ENCODE measurements at places on chromosomes 7 and 10. TPM values are rescaled to one million over a fixed set of nuclear protein-coding genes. Genes with fewer than 3 reads are reported as not detected.

DNA sequence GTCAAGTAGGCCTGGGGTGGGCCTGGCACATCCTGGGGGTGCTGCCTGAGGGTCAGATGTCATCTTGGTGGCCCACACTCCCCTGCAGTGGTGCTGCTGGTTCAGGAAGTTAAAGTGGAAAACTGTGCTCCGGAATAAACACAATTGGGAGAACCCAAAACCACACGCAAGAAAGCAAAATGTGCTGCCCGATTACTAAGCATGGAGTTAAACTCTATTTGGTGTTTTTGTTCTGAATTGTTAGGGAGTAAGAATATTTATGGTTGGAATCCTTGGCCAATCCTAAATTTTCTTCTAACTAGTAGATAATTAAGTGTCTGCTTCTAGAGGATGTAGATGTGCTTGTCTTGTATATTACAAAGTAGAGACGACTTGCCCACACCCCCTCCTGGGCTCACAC is 131.4 kb downstream of the MGMT start:
- peaks cover 33% of the 10 kb centered on the region for H3K36me3 ChIP-seq
- DNase-seq, result no peak
- peaks cover 2% of the 10 kb centered on the region for H3K27me3 ChIP-seq
- peaks cover 20% of the 10 kb centered on the region for H3K4me1 ChIP-seq

DNA sequence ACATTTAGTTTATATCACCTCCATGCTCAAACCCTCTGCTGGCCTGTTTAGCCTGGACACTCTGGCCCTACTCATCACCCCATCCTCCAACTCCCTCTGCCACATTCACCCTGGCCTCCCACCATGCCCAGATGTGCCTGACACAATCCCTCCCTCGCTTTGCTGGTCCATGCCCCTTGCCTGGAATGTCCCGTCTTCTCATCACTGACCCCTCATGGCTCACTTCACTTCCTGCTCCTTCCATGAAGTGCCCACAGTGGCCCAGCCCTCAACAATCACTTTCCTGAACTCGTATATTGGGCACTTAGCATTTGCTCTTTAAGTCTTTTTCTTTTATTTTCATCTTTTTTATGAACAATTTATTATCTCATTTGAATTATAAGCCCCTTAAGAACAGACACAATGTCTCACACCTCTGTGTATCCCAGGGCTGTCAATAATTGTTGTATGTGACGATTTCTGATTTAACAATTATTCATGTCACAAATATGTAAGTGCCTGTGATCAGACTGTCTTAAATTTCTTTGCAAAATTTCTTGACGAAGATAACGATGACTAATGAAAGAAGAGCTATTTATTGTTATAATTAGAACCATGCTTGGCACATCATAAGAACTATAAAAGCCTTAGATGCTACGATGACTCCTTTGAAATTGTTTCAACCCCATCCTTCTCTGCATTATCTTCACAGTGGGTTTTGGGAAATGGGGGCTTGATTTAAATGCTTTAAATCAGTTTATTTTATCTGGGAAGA is 209.9 kb upstream of the YAE1 start:
- DNase-seq, result no peak
- no peak overlapping the region for H3K4me3 ChIP-seq
- H3K4me1 ChIP-seq, result peaks cover 8% of the 10 kb centered on the region
- no peaks in the 10 kb centered on the region for H3K27me3 ChIP-seq
- no peaks in the 10 kb centered on the region for H3K36me3 ChIP-seq
- no peak overlapping the region for H3K27ac ChIP-seq

ZNF783 gene
- total RNA-seq, result 22.9 TPM

CDHR1 gene
- total RNA-seq, result 6.1 TPM

DNA sequence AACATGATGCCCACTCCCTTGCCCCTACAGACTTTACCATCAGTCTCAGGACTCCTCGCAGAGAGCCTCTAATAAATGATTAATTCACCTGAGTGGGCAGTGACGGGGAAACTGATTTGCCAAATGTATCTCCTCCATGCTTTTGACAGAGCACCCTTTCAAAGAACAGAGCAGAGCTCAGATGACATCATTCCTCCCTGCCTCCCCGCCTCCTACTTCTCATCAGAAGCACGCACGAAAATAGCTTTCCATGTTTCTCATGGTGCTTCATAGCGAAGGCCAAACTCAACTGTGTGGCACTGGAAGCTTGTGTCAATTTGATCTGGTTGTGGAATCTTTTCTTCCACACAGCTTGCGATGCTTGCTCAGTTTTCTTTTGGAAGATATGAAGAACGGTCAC is 442.5 kb downstream of the RPS24 start:
- peaks cover 5% of the 10 kb centered on the region for H3K27me3 ChIP-seq
- no peak overlapping the region for H3K27ac ChIP-seq
- no peak for DNase-seq
- H3K36me3 ChIP-seq, result no peaks in the 10 kb centered on the region
- no peak overlapping the region for H3K4me3 ChIP-seq

GRCh38 chr7:6260291-6261187 is 11.9 kb downstream of the CYTH3 start:
- H3K27ac ChIP-seq, result no peak overlapping the region
- no peak for DNase-seq
- peaks cover 9% of the 10 kb centered on the region for H3K4me1 ChIP-seq
- H3K36me3 ChIP-seq, result no peaks in the 10 kb centered on the region
- H3K4me3 ChIP-seq, result no peak overlapping the region
- no peaks in the 10 kb centered on the region for H3K27me3 ChIP-seq

EPDR1 gene
- 10.3 TPM for total RNA-seq

DNA sequence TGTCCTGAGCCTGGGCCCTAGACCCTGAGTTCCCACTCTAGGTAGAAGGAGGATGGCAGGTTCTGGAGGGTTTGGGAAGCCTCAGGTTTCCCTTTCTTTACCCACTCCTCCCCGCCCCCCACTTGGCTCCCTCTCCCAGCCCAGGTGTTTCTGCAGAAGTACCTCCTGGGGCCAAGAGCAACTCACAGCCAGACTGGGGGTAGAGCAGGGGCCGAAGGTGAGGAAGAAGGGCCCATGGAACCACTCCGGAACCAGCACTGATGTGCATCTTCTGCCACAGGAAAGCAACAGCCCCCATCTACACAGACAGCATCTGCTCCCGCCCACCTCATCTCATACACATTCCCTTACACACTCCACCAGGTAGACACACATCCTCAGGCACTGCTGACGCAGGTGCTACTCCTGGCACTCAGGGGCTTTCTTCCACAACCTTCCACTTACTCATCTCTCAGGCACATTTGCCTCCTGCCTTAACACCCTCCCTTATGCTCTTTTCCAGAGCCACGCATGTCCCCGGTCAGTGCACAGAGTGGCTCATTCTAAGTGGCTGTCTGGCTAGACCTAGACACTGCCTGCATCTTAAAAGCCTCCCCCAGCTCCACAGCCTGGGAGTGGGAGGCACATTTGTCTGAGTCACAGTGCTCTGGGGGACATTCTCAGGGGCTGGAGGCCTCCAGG is 1.8 kb downstream of the EPHB6 start:
- peak overlapping the region; percentile 84 for H3K27ac ChIP-seq
- no peak for DNase-seq
- peak overlapping the region; percentile 64 for H3K4me3 ChIP-seq
- peaks cover 5% of the 10 kb centered on the region for H3K36me3 ChIP-seq
- peaks cover 6% of the 10 kb centered on the region for H3K27me3 ChIP-seq

IDI1 gene
- total RNA-seq, result 103 TPM

- H3K4me3 ChIP-seq, result no peak overlapping the region
- no peaks in the 10 kb centered on the region for H3K36me3 ChIP-seq
- no peaks in the 10 kb centered on the region for H3K27me3 ChIP-seq
- no peaks in the 10 kb centered on the region for H3K4me1 ChIP-seq
- no peak for DNase-seq
- no peak overlapping the region for H3K27ac ChIP-seq
Observed at GRCh38 chr7:96737545-96738050, 28.0 kb upstream of the SEM1 start.

DNA sequence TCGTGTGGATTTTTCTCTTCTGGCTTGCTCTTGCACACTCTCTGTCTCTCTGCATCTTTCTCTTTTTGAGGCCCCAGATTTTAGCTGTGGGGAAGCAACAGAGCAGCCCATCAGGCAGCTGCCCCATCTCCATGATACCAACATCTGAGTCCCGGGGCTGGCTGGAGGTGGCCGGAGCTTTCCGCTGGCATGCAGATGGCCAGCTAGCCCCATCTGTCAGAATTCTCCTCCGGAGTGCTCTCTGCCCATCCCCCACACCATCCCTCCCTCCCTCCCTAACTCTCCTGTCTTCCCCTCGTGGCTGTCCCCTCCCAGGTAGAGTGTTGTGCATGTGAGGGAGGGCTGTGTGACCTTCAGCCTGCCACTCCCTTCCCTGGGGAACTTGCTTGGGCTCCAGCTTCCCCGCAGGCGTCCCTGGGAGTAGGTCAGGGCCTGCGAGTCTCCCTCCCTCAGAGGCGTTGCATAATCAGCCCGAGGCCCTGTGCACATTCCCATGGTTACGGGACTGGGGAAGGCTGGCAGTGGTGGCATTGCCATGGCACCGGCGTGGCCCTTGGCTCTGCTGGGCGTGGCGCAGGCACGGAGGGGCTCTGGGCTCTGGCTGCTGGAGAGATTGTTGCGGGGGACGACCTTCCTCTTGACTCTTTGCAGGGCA is 24.7 kb downstream of the GHRHR start:
- peaks cover 5% of the 10 kb centered on the region for H3K36me3 ChIP-seq
- H3K27me3 ChIP-seq, result peaks cover 36% of the 10 kb centered on the region
- peak overlapping the region; percentile 67 for H3K4me3 ChIP-seq
- peak overlapping the region; percentile 86 for H3K27ac ChIP-seq
- H3K4me1 ChIP-seq, result peaks cover 36% of the 10 kb centered on the region
- peak; percentile 78 for DNase-seq

UNCX gene
- total RNA-seq, result 106 TPM

CUL1 gene
- total RNA-seq, result 65.0 TPM

DNA sequence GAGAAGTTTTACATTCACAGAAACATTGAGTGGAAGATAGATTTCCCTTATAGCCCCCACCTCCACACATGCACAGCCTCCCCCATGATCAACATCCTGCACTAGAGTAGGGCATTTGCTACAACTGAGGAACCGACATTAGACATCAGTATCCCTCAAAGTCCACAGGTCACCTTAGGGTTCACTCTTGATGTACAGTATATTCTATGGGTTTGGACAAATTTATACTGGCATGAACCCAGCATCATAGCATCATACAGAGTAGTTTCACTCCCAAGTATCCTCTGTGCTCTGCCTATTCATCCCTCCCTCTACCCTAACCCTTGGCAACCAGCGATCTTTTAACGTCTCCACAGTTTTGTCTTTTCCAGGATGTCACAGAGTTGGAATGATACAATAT is 64.4 kb downstream of the VSTM4 start:
- DNase-seq, result no peak
- H3K27ac ChIP-seq, result no peak overlapping the region
- H3K27me3 ChIP-seq, result peaks cover 1% of the 10 kb centered on the region
- H3K4me1 ChIP-seq, result no peaks in the 10 kb centered on the region
- H3K4me3 ChIP-seq, result no peak overlapping the region
- H3K36me3 ChIP-seq, result peaks cover 2% of the 10 kb centered on the region

- no peaks in the 10 kb centered on the region for H3K4me1 ChIP-seq
- no peaks in the 10 kb centered on the region for H3K36me3 ChIP-seq
- no peak for DNase-seq
- no peak overlapping the region for H3K27ac ChIP-seq
- no peak overlapping the region for H3K4me3 ChIP-seq
Observed at GRCh38 chr7:114821030-114821900, 100.6 kb upstream of the MDFIC start.

DNA sequence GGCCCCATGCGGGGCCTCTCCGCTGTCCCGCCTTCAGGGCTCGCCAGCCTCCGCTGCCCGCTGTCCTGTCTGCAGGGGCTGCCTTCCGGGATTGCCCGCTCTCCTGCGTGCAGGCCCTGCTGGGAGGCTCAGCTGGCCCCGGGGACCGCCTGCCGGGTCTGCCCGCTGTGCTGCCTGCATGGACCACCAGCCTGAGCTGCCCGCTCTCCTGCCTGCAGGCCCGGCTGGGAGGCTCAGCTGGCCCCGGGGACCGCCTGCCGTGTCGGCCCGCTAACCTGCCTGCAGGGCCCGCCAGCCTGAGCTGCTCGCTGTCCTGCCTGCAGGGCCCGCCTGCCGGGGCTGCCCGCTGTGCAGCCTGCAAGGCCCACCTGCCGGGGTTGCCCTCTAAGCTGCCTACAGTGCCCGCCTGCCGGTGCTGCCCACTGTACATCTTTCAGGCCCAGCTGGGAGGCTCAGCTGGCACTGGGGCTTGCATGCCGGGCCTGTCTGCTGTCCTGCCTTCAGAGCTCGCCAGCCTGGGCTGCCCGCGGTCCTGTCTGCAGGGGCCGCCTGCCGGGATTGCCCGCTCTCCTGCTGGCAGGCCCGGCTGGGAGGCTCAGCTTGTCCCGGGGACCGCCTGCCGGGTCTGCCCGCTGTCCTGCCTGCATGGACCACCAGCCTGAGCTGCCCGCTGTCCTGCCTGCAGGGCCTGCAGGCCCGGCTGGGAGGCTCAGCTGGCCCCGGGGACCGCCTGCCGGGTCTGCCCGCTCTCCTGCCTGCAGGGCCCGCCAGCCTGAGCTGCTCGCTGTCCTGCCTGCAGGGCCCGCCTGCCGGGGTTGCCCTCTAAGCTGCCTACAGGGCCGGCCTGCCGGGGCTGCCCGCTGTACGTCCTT is 165.1 kb downstream of the GLRX3 start:
- no peak overlapping the region for H3K27ac ChIP-seq
- peaks cover 7% of the 10 kb centered on the region for H3K27me3 ChIP-seq
- H3K4me1 ChIP-seq, result no peaks in the 10 kb centered on the region
- H3K36me3 ChIP-seq, result peaks cover 23% of the 10 kb centered on the region

GRCh38 chr7:149722356-149722957 is 50.9 kb downstream of the ZNF467 start:
- DNase-seq, result no peak
- peaks cover 11% of the 10 kb centered on the region for H3K4me1 ChIP-seq
- no peak overlapping the region for H3K27ac ChIP-seq
- no peaks in the 10 kb centered on the region for H3K36me3 ChIP-seq
- no peaks in the 10 kb centered on the region for H3K27me3 ChIP-seq

- no peak for DNase-seq
- H3K27me3 ChIP-seq, result peaks cover 12% of the 10 kb centered on the region
- no peak overlapping the region for H3K27ac ChIP-seq
- H3K4me1 ChIP-seq, result peaks cover 3% of the 10 kb centered on the region
Observed at GRCh38 chr10:77417806-77418640, 219.6 kb downstream of the KCNMA1 start.

Measured in glutamatergic neuron (in vitro differentiated cells).